ENCODE measurements at places on chromosomes 12 and 14.

DNA sequence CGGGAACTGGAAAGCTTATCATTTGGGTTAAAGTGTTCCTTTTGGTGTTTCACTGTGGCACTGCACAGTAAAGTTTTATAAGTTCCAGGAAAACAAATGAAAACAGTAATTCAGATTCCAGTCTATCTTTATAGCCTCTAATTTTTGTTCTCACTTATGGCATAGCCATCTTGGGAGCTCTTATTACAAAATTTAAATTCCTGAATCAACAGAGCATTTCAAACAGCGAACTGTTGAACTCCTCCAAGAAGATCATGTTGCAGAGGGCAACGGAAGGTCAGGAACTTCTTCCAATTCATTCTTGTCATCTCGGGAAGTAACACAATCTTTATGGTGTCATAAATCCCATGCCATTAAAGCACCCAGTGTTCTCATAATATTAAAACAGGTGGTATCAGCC, 229.1 kb downstream of the KCNC2 start:
- no peak for DNase-seq

DNA sequence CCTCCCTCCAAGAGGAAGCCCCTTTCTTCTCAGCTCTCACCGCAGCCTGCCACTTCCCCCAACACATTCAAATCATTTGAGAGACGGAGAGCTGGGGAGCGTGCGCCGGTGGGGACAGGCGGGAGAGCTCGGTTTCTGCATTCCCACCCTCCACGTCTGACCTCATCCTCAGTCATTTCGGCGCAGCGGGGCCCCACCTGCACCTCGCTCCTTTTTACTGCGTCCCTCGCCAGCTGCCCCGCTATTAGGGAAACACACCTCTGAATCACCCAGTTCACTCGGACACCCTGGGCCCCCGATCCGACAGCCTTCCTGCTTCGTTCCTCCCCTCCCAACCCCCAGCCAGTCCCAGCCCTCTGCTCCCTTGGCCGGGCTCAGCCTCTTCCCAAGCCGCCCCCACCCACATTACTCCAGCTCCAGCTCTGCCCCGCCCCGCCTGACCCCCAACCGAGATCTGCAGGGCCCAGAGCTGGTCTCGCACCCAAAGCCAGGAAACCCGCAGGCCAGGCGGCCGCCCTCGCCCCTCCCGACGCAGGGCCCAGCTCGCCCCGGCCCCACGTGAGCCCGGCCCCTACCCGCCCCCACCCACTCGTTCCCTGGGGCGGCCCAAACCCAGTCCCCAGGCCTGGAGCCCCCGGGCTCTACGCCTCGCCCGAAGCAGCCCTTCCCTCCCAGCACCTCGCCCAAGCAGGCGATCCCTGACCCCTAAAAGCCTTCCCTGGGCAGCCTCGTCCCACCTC, 783 bp downstream of the CORO1C start:
- peak; percentile 27 for DNase-seq

DNA sequence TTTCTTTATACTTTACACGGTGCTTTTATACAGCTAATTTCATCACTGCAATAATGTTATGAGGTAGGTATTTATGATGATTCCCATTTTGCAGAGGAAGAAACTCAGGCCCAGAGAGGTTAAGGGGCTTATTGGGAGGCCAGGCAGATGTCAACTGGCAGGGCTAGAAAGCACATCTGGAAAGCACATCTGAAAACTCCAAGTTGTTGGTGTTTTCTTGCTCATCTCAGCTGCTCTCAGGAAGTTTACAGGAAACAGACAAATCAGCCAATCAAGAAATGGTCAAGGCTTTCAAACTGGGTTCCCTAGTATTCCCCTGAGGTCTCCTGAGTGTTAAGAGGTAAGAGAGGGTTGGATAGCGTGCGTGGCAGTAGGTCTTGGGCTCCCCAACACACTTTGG, 124.1 kb upstream of the MED13L start:
- DNase-seq = no peak

- no peak for DNase-seq
These were observed 13.7 kb downstream of the APPL2 start for GRCh38 chr12:105222284-105222655.

- DNase-seq = peak; percentile 43
These were observed 12.2 kb downstream of the GPR84 start for GRCh38 chr12:54352022-54352531.

Data from stimulated activated CD4-positive, alpha-beta T cell treated with anti-CD3 and anti-CD28 coated beads, Interleukin-12 subunit alpha, Interleukin-12 subunit beta, amount 100 ng/mL, for 4 hours (primary cell).